Sigmoid colon (tissue), 7 donors: ENCODE measurements at places on chromosomes 12 and 14. TPM values are rescaled to one million over a fixed set of nuclear protein-coding genes. Genes with fewer than 3 reads are reported as not detected.

The SDR9C7 gene
- total RNA-seq, result not detected

The BCAT1 gene
- total RNA-seq, result 20.2 TPM

GRCh38 chr12:59080101-59080500 lies 159.8 kb upstream of the LRIG3 start:
- DNase-seq, result no peak

- DNase-seq, result no peak
Observed at GRCh38 chr12:77629141-77629540, 201.6 kb upstream of the NAV3 start.

The ANKRD33 gene
- total RNA-seq, result not detected

The SRRM4 gene
- not detected for total RNA-seq

DNA sequence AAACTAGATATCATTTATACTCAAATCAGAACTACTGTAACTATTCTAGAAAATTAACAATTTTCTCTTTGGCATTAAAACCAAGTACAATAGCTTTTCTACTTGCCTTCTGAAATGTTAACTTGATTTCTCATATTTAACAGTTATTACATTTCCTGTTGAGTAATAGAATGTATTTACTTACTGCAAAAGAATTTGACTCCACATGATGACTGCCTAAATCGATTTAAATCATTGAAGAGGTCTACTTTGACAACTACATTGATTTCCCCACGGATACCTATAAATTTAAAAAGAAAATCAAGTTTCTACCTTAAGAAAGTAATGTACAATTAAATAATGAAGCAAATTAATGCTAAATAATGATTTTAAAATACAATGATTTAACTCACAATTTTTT lies 18.9 kb downstream of the C2CD5 start:
- no peak for DNase-seq

DNA sequence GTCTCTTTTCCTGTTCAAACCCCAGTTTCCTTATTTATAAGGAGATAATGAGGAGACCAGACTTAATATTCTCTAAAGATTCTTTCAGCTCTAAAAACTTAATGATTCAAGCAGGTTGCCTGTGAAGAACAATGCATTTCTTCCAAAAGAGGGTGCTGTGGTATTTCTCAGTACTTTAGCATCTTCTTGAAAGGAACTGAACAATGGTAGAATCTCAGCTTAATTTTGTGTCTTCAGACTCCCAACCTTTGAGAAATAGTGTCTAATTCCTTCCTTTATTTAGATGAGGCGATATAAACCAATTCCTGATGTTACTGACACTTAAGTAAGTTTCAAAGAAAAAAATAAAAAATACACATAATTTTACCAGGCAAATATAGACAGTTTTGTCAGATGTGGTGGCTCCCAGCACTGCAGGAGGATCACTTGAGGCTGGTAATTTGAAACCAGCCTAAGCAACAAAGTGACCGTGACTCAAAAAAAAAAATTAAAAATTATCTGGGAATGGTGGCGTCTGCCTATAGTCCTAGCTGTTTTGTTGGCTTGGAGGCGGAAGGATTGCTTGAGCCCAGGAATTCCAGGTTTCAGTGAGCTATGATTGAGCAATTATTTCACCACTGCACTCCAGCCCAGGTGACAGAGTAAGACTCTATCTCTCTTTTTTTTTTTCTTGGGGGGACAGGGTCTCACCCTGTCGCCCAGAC lies 76.9 kb upstream of the PSMA6 start:
- no peak for DNase-seq

GRCh38 chr12:87152841-87153528 lies 876.2 kb downstream of the C12orf50 start:
- no peak for DNase-seq

The PRKCH gene
- 19.9 TPM for total RNA-seq

GRCh38 chr14:94494085-94494484 lies 15.2 kb downstream of the SERPINA12 start:
- DNase-seq, result no peak

DNA sequence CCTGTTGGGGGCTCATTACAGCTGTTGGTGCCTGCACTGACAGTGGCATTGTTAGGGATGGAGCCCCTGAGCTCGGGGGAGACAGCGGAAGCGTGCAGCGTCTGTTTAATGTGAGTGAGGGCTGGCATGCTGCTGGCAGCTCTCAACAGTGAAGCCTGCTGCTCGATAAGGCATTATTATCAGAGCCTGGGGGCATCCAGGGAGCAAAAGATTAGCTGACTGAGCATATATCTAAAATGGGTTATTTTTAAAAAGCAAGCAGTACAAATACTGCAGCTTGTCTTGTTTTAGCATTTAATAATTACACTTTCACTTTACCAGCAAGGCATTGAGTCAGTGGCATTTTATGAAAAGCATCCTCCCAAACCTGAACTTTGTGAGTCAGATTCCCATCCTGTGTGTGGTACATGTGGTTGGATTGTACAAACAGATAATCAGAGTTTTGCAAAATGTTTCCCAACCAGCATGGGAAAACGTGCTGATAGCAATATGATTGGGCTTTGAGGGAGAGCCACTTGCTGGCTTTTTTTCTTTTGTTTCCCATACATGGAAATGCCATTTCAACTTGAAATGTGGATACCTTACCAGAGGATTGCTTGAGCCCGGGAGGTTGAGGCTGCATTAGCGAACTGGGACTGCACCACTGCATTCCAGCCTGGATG lies 150.8 kb downstream of the PRKCH start:
- DNase-seq, result no peak
